ENCODE measurements at places on chromosomes 1 and 21.

DNA sequence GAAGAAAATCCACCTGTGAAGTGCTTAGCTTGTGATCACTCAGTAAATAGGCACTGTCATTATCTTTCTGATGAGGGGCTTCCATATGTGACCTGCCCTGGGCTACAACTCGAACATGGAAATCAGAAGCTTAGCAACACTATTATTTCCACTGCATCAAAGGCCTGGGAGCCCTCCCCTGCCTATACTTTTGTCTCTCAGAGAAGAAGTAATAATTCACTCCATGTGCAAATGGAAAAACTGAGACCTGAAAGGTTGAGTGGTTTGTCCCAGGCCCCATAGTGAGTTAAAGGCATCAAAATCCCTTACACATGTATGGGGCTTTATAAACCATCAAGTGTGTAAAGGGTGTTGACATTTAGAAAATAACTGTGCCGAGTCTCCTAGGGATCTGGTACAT, 20.9 kb downstream of the SOX13 start:
- DNase-seq = no peak

DNA sequence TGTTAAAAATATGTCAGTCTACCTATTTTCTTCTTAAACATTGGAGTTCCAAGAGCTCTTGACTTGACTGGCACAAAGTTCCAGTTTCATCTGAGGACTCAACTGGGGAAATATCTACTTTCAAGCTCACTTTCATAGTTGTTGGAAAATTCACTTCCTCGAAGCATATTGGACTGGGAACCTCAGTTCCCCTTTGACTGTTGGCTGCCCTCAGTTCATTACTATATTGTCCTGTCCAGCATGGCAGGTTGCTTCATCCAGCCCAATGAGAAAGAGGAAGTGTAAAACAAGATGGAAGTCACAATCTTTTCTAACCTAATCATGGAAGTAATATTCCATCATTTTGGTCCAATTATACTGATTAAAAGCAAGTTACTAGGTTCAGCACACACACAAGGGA, 54.3 kb downstream of the ZNF697 start:
- no peak for DNase-seq

DNA sequence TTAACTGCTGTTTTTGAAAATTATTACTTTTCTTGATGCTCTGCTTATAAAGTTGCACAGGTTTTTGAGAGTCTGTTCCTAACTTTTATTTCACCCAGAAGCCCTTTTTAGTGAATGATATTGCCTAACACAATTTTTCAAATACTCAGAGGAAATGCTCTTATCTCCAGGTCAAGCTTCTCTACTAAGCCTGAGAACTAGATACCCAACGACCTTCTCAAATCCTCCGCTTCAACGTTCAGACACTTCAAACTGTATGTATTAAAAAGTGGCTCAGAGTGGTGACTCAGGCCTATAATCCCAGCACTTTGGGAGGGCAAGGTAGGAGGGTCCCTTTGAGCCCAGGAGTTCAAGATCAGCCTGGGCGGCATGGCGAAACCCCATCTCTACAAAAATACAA, 88.5 kb downstream of the ASH1L start:
- DNase-seq = no peak

GRCh38 chr1:63403386-63403785, 36.0 kb downstream of the ALG6 start:
- DNase-seq = no peak

DNA sequence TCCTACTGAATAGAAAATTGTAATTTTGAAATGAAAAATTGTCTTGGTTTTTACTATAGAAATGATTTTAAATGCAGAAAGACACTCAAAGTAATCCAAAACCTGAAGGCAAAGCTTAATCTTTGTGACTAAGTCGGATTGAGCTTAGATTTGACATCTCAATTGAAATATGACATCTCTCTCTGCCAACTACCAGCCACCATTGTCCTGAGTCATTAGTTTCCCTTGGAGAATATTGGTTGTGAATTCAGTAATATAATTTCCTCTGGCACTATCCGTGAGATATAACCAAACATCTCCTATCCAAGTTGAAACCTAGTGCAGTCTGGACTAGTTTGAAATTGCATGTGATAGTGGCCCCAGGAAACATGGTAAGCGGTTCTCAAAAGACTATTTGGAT, 37.1 kb downstream of the PLA2G4A start:
- DNase-seq = no peak

DNA sequence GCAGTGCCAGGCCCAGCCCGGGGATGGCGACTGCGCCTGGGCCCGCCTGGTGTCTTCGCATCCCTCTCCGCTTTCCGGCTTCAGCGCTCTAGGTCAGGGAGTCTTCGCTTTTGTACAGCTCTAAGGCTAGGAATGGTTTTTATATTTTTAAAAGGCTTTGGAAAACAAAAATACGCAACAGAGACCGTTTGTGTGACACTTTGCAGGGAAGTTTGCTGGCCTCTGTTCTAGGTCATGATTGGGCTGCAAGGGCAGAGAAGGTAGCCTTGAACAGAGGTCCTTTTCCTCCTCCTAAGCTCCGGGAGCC, 719 bp downstream of the SOD1 start:
- DNase-seq = peak; percentile 39

DNA sequence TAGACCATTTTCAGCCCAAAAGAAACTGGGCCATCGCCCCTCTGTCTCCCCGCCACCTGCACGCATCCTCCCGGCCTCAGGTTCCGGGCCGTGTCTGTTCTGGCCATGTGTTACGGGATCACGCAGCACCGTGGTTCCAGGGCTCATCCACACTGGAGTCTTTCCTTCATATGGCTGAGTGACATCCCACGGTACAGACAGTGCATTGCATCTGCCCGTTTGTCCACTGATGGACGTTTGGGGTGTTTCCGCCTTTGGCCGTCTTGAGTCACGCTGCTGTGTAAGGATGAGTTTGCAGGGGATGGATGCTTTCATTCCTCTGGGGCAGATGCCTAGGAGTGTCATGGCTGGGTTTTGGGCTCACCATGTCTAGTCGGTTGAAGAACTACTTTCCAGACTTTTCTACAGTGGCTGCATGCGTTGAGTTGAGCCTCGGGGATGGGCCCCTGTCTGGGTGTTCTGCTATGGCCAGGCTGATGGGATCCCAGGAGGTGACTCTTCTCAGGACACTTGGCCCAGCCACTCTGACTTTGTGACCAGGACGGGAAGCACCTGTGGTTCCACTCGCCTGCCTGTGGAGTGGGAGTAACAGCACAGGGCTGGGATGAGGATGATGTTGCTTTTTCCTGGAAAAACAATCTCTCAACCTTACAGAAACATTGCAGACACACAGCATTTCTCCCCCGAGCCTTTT, 16.8 kb downstream of the RRP1 start:
- DNase-seq = no peak

DNA sequence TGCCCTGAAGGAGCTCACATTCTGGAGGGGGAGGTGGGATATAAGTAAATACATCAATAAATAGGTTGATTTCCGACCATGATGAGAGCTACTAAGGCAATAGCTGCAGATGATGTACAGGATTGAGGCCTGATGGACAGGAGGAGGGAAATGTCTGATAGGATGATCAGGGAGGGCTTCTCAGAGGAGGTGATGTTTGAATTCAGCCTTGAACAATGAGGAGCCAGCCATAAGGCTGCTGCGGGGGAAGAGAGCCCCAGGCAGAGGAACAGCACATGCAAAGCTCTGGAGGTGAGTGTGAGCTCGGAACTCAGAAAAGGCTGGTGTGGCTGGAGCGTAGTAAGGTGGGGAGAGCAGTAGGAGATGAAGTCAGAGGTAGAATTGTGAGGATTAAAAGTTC, 411.7 kb downstream of the PTPRU start:
- DNase-seq = no peak

- no peak for DNase-seq
Observed at GRCh38 chr1:244335456-244335855, 116.3 kb downstream of the ADSS2 start.

DNA sequence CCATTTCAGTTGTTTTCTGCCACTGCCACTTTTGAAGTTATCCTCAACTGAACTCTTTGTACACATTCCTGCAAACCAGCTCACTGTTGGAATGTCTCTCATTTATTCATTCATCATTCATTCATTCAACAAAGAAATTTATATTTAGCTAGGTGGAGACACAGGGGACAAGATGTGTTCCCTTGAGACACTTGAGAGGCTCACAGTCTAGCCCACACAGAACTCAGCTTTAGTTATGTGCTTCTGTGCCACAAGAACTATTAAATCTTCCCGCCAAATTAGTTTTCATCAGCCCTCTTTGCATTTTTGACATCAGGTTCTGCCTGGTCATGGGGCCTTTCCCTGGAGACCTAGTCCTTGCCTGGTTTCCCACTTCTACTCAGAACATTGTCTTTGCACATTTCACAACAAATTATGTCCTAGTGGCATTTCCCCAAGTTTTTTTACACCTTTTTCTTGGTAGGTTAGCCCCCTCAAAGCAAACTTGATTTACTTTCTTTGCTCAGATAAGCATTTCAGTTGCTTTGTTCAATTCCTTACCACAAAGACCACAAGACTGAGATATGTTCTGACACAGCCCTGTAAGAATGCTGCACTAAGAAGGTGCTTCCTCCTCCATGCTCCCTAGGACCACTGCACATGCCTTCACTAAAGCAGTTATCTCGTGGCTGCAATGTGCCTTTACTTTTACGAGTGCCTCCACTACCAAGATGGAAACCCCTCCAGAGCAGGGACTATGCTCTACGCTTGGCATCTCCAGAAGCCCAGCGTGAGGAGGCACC, 31.0 kb downstream of the ILDR2 start:
- DNase-seq = peak; percentile 88

- peak; percentile 22 for DNase-seq
Observed at GRCh38 chr1:3170561-3171453, 101.8 kb downstream of the PRDM16 start.

DNA sequence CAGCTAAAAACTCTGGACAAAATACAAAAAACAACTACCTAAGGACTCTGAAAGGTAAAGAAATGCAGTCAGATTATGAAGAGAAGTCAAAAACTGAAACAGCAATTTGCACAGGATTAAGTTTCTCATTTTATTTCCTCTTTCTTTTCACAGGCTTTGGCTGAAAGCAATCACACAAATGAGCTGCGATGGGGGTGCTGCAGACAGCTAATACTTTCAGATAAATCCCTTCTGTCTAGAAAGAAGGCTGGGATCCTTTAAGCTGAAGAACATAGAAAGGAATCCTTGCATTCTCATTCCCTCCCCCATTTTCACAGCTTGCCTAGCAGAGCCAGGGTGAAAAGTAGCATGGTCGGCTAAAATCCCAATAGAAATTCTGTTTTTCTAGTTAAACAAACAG, 32.0 kb upstream of the PRDX6 start:
- DNase-seq = no peak

DNA sequence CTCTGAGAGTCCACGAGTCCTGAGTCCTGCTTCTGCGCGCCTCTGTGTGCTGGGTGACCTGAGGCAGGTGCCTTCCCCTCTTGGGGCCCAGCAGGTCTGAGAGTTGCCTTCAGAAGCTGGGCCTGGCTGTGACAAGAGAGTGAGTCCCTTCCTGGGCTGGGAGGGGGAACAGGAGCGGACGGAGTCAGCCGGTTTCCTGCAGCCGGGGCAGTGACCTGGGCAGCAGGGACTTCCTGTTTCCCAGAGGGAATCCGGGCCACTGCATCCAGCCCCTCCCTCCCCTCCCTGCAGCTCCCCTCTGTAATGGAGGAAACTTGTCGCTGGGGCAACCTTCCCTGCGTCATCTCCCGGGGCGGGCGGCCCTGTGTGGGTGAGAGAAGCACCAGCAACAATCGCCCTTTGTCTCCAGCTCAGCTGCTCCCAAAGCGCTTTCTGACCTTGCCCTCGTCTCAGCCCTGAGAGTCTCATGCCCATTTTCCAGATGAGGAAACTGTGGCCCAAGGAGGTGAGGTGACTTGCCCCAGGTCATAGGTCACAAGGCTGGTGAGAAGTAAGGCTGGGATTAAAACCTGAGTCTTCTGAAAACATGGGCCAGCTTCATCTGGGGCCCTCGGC, 61.1 kb downstream of the SDC3 start:
- peak; percentile 86 for DNase-seq

DNA sequence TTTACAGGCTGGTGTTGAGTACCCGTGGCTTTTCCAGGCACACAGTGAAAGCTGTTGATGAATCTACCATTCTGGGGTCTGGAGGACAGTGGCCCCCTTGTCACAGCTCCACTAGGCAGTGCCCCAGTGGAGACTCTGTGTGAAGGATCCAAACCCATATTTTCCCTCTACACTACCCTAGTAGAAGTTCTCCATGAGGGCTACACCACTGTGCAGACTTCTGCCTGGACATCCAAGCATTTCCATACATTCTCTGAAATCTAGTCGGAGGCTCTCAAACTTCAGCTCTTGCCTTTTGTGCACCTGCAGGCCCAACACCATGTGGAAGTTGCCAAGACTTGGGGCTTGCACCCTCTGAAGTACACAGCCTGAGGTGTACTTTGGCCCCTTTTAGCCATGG, 227.8 kb downstream of the BACH1 start:
- DNase-seq = no peak

DNA sequence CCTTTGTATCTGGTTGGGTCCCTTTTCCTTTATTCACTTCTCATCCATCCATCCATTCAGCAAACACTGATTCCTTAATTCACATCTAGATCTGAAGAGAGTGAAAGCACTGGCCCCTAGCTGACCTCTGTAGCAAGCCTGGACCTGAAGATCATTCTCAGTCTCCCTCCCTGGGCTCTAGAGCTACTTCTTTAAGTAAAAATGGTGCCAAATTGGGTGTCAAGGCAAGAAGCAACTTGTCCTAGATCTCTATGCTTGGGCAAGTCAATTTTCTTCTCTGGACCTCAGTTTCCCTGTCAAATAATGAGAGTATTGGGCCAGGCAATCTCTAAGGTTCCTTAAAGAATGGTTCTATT, 36.1 kb downstream of the PLXNA2 start:
- no peak for DNase-seq

DNA sequence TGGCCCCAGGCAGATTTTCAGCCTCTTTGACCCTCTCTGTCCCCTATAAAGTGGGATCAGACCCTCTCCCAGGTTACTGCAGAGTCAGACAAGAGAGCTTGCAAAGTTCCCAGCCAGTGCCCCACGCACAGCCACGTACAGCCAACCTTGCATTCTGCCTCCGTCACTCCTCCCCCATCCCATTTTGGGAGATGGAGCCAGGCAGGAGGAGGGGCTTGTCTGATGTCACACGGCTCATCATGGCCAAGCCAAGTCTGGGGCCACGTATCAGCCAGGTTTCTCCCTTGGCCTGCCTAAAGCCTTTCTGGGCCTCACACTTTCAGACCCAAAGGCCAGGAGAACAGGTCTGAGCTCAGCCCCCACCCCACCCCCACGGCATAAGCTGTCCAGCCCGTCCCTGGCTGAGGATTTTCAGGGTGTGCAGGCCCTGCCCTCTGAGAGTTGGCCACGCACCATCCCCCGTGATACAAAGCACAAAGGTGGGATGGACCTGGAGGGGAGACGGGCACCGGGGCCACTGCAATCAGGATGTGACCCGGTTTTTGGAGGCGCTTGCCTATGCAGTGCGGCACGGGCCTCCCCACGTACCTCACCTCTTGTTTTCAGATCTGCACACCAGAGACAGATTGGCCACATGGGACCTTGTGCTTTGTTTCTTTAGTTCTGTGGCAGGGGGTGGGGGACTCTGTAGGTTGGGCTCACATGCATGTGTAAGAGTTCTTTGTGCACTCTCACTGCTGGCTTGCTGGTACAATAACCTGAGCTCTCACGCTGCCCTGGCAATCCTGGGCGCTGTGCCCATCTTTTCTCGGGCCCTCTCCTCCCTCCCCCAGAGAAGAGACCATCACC, 47.6 kb downstream of the TRIM11 start:
- no peak for DNase-seq

All from kidney tubule cell (primary cell).